HS-27A (cell line): ENCODE measurements at places on chromosomes 2 and 18.

GRCh38 chr18:74996996-74997395 lies 211.9 kb downstream of the PTGR3 start:
- DNase-seq, result no peak

- no peak for DNase-seq
Observed at GRCh38 chr2:8481463-8482009, 200.3 kb upstream of the ID2 start.

- DNase-seq, result no peak
Observed at GRCh38 chr2:65039640-65040039, 16.6 kb upstream of the CEP68 start.

- no peak for DNase-seq
Observed at GRCh38 chr18:54151376-54151775, 73.1 kb downstream of the MBD2 start.

GRCh38 chr2:172403402-172403801 lies 24.0 kb upstream of the ITGA6 start:
- no peak for DNase-seq

DNA sequence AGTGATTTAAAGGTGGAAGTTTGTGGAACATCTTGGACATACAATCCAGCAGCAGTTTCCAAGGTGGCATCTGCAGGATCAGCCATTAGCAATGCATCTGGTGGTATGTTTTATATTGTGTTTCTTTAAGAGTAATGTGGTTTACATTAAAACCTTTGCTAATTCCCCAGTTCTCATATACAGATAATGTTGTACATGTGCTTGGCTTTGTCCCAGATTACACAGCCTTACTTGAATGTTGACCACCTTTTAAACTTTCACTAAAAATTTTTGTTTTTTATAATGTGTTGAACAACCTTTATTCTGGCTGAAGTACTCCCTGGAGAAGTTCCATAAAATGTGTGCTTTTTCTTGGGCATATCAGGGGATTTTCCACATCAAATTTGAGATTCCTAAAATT lies 57.5 kb downstream of the MIB1 start:
- no peak for DNase-seq

- DNase-seq, result no peak
Observed at GRCh38 chr2:231452799-231453508, 11.3 kb downstream of the NCL start.

- DNase-seq, result no peak
Observed at GRCh38 chr2:44746856-44747615, 194.5 kb upstream of the SIX3 start.

- DNase-seq, result no peak
Observed at GRCh38 chr2:2318949-2319348, 12.1 kb downstream of the MYT1L start.

- DNase-seq, result no peak
Observed at GRCh38 chr2:9207641-9208311, 1.2 kb downstream of the ASAP2 start.

DNA sequence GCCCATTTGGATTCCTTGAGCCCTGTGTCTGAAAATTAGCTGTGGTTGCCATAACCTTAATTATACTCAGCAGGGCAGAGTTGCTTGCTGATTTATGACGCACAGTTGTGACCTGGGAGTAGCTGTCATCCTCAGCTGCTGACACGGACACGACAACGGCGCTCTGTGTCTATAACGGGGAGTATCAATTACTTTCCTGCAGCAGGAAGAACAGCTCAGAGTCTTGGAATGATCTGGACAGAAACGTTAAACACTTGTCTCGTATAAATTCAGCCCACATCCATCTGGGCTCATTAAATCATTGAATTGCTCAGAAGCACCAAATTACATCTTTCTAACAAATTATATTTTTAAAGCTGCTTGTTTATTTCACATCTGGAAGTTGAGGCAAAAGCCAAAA lies 116.3 kb downstream of the SEPTIN10 start:
- DNase-seq, result no peak

- DNase-seq, result peak; percentile 64
Observed at GRCh38 chr2:127661949-127662510, 13.3 kb downstream of the LIMS2 start.

GRCh38 chr2:153495725-153496124 lies 17.2 kb upstream of the RPRM start:
- no peak for DNase-seq

GRCh38 chr2:50448556-50448955 lies 583.4 kb downstream of the NRXN1 start:
- no peak for DNase-seq

- no peak for DNase-seq
Observed at GRCh38 chr18:58716060-58716756, 44.9 kb downstream of the MALT1 start.

DNA sequence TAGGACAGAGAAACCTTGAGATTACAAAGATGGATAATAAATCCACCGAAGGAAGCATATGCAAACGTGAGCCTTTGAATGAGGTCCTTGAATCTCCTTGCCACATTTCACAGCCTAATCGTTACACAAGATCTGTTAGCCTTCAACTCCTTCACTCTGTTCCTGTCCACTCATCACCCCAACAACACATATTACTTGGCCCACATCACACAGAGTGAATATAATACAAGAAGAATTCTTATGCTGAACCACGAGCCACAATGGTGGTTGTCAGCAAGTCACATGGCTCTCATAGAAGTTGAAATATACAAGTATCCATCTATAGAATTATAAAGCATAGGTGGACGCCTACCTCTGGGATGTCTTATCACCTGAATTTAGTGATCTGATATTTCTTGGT lies 12.6 kb downstream of the ZBTB7C start:
- no peak for DNase-seq

GRCh38 chr2:70440621-70441020 lies 113.0 kb downstream of the TGFA start:
- no peak for DNase-seq

GRCh38 chr2:181143790-181144300 lies 163.4 kb downstream of the UBE2E3 start:
- DNase-seq, result no peak

DNA sequence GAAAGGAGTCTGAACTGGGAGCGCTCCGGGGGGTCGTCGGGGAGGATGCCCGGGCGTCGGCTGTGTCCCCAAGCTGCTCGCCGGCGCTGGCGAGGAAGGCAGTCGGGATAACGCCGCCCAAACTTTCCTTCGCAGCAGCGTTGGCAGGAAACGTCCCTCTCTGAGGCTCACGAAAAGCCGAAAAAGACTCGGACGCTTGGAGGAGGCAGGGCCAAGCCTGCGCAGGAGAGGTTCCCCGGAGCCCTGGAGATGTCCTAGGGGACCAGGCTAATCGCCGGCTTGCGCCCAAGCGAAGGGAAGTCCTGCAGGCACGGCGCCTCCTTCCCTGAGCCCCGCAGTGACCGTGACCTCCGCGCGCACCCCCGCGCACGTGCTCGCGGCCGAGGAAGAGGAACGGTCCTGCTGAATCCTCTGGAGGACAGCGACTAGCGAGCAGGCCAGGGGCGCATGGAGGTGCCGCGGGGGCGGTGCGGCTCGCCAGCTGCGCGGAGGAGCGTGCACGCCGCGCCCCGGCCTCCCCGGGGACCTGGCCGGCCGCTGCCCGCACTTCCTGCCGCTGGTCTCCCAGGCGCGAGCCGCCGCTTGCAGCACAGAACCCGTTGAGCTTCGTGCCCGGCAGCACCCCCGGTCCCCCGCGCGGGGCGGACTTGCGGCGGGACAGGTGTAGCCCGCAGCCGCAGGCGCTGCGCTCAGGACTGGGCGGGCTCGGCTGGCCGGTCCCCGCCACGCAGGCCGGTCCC lies at the start of gene SH3RF3:
Gene SH3RF3 (plus strand): TSS at position 590 of the 740 bp plus-strand sequence.
- DNase-seq, result peak; percentile 77

DNA sequence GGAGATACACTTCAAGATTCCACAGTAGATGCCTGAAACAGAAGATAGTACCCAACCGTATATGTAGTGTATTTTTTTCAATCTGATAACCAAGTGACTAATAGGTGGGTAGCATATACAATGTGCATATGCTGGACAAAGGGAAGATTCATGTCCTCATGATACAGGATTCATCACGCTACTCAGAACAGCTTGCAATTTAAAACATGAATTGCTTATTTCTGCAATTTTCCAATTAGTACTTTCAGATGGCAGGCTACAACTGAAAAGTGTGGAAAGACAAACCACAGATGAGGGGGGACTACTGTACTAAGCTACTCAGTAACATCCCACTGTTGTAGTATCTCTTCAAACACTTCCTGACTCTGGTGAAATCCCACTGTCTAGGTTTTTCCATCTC lies 3.7 kb downstream of the IER3IP1 start:
- no peak for DNase-seq

DNA sequence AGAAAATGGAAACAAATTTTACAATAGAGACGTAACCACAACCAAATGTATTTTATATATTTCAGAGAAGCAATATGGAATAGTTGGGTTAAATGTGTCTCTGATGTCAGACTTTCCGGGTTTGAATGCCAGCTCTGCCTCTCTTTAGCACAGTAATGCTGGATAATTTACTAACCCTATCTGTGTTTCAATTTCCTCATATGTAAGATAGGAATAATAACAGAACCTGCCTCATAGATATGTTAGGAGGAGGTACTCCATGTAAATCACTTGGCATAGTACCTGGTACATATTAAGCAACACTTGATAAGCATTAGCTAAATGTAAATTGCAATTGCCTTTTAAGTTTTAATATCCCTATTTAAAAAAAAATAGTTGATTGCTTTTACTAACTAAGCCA lies 231.3 kb upstream of the ZC3H15 start:
- no peak for DNase-seq

DNA sequence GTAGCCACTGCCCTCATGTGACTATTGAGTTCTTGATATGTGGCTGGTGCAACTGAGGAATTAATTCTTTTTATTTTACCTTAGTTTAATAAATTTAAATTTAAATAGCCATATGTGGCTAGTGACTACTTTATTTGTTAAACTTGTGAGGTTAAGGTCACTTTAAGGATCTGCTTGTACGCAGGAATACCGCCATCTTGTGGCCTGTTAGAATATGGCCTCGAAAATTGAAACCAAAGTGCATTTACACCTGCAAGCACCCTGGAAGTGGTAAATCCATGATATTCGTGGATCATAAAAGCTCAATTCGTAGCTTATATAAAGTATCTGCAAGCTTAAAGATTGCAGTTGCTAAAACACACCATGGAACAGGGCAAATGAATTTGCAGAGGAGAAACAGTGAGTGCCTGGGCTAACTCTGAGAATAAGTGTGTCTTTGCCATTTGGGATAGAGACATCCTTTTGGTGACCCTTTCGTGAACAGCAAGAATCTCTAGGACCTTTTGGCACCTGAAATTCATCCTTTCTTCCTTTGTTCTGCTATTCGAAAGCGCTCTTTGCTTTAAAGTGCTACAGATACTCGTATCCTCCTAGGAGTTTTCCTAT lies 59.9 kb upstream of the REG3A start:
- peak; percentile 22 for DNase-seq

GRCh38 chr2:219378163-219378851 lies 9.4 kb downstream of the DNPEP start:
- DNase-seq, result no peak

DNA sequence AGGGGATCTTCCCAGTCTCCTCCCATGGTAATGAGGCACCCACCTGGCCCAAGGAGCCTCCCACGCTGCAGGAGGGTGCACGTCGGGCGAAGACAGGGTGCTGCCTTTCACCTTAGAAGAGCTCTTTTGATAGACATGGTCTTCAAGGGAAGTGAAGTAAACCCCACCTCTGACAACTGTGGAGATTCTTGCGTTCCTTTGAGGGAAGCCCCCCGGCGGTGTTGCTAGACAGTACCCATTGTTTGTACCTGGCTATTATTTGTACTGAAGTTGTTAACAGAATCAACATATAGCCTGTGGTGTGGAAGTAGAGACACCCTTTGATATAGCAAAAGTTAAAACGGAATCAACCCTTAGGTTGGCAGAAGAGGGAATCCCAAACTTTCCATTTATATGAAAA lies 648.0 kb downstream of the GALR1 start:
- no peak for DNase-seq

DNA sequence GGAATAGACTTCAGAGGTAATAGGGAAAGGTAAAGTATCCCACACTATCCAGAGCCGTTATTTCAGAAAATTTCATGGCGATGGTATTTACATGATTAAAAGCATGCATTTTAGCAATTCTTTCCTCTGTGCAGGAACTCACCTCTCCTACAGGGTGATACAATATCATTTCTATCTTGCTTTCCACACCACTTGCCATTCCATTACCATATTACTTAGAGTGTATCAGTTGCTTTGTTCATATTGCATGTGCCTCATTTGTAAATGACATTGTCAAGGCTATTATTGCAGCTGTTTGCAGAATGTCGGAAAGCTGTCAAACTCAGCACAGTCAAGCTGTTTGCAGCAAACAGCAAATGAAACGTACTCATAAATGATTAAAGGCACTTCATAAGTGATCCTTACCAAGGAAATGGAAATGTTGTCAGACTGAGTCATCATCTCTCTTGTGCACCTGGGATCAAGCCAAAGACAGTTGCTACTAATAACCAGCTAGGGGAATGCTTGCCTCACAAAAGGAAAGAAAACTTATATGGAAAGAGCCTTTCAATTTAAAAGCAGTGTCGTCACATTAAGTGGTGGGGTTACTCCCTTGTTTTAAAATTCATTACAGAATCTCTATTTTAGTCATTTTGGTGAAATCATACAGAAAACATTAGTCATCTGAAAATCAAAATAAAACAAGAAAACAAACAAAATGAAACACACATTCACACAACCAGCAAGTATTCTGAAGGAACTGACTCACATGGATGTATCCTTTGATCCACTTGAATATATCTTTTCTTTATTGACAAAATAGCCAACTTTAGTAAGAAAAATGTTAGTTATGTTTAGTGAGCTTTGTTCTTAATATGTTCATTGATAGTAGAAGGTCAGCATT lies 1064.1 kb upstream of the CNTNAP5 start:
- no peak for DNase-seq

GRCh38 chr2:143730953-143731260 lies 601.7 kb downstream of the ARHGAP15 start:
- no peak for DNase-seq

DNA sequence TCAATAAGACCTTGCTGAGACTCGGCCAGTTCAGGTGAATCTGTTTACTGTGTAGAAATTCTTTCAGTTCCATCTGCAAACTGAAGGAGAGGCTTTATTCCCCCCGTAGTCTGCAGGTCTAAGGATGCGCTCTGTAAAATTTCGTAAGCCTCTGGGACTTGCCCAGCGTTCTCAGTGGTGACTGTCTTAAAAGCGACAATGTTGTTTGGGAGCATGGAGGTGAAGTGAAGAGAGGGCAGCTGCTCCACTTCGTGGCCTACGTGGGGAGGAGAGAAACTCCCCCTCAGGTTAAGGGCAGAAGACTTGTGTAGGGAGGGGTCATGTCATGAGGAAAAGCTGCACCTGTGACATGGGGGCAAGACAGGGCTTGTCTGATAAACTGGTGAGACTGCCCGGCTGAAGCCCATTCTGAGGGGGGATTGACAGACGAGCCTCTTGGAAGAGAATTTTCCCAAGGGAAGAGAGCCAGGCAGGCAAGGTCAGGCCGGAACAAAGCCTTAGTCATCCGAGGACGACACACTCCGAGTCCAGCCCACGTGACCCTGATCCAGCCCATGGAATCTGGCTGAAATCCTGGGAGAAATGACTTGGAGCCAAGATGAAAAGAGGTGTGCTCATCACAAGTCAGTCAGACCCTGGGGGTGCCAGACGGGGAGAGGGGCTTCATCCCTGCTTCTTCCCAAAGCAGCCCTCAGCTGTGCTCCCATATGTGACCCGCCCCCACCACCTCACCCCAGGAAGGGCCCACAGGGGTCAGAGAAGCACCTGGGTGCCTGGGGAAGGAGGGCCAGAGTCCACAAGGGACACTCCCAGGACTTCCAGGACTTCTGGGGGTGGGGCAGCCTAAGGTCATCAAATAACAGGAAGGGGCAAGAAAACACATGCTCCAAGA lies 88.5 kb upstream of the SH3BP4 start:
- DNase-seq, result no peak
